ENCODE measurements at places on chromosomes 11 and 22.

DNA sequence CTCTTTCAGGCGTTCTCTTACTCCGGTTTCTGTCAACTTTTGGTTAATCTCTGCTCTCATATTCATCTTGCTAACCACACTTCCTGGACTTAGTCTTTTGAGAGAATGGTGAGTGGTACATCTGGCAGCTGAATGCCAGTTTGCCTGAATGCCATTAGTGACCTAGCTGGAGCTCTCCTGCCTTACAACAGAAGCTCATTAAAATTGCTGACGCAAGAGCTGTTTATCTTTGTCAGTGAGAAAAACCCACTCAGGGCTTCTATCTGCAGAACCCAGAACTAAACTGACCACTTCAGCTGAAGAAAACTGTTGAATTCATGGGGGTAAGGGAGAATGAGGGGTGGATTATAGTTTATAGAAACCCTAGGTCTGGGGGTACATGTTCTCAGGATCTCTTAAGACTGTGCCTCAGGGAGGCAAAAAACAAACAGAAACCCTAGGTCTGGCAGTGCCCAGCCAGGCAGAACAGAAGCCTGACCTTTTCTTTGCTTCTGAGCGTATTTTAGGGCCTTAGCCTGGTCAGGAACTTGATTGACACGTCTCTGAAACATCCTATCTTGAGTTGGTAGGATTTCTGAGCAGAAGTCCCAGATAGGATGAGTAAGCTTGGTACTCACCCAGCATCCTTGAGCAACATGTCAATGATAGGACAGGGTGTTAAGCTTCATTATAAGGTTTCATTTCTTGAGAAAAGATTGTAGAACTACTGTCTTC, 52.8 kb upstream of the YWHAH start:
- no peak for DNase-seq

DNA sequence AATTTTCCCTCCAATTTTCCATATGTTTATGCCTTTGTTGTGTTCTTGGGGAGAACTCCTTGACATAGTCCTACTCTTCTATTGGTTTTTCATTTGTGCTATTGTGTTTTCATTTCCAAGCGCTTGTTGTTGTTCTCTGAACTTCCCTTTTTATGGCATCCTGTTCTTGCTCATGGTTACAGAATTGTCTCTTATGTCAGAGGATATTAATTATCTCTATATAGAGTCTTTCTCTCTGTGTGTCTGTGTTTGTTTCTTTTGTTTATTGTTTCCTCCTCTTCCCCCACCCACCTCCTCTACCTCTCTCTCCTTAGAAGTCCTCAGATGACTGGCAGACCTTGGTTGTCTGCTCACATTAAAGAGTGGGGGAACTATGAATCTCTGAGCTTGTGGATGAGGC, 69.9 kb downstream of the HORMAD2 start:
- DNase-seq: no peak

- peak; percentile 52 for DNase-seq
Measured at GRCh38 chr22:28443526-28443876, 236.1 kb downstream of the TTC28 start.

DNA sequence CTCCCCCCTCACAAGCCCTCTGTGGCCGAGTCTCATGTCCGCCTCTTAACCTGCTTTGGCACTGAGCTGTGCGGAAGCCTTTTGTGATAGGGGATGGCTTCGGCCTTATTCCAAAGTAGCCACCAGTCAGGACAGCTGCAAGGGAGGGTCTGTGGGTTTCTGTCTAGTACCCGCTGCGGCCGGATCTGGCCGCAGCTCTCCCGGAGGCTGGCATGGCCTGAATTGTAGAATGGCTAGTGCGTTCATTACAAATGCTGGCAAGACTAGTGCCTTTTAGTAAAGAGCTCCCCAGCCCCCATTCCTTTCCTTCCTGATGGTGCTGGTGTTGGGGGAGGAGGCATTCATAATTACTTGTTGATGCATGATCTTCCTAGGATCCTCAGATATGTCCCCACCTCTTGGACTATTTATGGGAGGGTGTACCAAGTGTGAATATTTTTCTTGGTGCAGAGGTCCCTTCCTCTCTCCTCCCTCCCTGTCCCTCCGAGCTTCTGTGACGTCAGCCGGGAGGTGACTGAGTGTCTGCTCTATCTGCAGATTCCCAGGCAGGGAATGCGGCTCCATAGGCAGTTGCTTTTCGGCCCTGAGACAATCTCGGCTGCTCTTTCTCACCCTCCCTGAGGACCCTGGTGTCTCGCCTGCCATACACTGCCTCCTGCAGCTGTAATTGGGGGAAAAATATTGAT, 108.7 kb upstream of the E2F8 start:
- no peak for DNase-seq

GRCh38 chr11:68782711-68783110, 31.4 kb upstream of the TESMIN start:
- no peak for DNase-seq

DNA sequence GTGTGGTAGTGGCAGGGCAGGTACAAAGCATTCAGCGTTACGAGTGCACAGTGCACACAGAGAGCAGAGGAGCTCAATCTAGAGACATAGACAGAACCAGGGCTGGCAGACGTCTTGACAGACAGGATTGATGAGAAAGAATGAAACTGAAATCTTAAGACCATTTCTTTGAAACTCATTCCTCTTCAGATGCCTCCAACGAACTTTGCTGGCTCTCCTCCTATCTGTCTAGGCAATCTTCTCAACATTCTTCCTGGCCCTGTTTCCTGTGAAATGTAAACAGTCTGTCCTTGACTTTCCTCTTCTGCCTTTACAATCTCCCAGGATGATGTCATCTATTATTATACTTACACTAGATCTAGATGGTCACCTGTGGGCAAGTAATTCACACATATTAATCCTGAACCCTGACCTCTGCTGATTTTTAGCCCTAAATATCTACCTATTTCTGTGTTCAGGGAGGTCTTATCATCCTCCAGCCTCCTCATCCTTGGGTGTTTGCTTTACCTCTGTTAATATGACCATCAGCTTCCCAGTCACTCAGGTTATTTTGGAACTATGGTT, 119.5 kb downstream of the ENTHD1 start:
- DNase-seq: no peak

- DNase-seq: no peak
Measured at GRCh38 chr22:24290459-24290858, 19.8 kb downstream of the SPECC1L start.

GRCh38 chr22:25172153-25172552, 27.5 kb upstream of the CRYBB3 start:
- DNase-seq: no peak

GRCh38 chr22:44074337-44074984, 50.4 kb downstream of the PARVB start:
- no peak for DNase-seq

All from KG1 (cell line).